RWPE2 (cell line): ENCODE measurements at places on chromosomes 6 and 20.

- DNase-seq: no peak
Observed at GRCh38 chr6:148771212-148771601, 24.4 kb downstream of the UST start.

- DNase-seq: no peak
Observed at GRCh38 chr6:95094751-95095663, 482.3 kb upstream of the MANEA start.

DNA sequence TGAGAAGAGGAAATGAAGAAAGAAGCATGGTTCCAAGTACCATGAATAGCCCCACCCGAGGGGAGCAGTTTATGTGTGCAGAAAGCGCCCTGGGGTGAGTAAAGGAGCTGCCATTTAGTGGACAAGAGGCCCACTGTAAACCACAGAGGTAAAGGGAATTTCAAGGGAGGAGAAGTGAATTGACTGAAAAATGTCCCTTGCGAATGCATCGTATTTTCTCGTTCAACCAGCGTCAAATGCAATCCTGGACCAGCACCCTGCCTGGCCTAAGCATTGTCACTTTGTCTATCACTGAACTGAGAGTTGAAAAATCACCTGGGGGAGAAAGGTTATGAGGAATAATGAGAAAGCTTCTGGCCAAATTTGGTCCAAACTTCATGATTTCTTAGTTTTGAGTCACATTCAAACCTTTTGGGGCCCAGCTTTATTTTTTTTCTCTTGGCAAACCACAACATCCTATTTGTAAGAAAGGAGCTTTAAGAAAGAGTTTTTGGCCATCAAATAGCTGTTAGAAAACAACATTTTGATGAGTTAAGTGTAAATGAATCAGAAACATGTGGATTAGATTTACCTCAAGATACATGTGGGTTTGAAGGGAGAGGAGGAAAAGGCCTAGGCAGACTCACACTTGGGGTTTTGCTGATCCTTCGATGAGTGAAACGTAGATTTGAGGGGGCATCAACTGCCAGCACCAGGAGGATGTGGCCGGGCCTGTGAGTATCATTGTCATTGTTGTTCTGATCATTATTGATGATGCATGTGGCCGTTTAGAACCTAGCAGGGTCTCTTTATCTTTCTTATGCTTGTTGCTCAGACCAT, 214.0 kb downstream of the CLIC5 start:
- no peak for DNase-seq

DNA sequence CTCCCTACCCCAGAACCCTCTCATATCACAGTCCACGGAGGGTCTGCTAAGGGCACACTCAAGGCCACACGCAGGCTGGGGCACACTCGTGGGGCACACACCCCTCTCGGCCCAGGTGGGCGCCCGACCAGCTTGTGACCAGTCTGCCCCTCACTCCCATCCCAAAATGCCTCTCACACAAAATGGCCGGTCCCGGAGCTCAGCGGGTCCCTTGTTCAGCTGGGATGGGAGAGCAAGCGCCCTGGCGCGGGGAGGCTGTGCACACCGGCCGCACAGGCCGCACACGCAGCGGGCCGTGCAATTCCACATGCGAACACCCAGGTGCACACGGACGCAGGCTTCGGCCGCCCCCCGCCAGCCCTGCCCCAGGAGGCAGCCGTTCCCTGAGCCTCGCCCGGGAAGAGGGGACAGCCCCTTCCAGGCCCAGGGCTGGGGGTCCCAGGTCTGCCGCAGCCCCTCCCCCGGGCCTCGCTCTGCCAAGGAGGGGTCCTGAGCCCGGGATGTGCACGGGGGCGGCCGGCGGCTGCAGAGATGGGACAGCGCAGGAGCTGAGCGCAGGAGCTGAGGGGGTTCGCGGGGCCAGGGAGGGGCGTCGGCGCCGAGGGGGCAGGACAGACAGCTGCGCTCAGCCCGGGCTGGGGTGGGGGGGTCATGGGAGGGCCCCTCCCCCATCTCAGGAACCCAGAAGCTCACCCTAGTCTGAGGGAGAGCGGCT, 1.3 kb downstream of the KCNQ2 start:
- DNase-seq: peak; percentile 88

GRCh38 chr6:5208471-5208971, 52.2 kb downstream of the LYRM4 start:
- DNase-seq: no peak

- DNase-seq: no peak
Observed at GRCh38 chr6:156946370-156946936, 169.3 kb downstream of the ARID1B start.

DNA sequence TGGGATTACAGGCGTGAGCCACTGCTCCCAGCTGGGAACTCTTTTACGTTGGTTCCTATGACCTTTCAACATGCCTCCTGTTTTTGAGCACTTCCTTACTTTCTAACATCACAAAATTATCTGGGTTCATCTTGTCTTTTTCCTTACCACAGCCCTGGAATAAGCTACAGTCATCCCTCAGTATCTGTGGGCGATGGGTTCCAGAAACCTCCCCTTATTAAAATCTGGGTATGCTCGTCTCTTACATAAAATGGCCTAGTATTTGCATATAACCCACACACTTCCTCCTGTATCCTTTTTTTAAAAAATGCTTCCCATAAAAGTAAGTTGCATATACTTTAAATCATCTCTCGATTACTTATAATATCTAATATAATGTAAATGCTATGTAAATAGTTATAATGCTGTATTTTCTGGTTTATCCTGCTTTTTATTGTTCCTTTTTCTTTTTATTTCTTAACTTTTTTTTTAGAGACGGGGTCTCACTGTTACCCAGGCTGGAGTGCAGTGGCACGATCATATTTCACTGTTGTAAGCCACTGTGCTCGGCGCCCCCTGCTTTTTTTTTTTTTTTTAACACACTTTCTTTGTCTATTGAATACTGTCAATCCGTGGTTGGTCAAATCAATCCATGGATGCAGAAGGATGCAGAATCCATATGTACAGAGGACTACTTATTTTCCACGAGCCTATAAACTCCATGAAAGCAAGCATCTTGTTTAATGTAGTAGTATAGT, 9.2 kb downstream of the RPF2 start:
- DNase-seq: no peak

GRCh38 chr6:158283304-158283980, 28.8 kb upstream of the TULP4 start:
- no peak for DNase-seq

- DNase-seq: no peak
Observed at GRCh38 chr6:52611833-52612232, 35.0 kb upstream of the TRAM2 start.

DNA sequence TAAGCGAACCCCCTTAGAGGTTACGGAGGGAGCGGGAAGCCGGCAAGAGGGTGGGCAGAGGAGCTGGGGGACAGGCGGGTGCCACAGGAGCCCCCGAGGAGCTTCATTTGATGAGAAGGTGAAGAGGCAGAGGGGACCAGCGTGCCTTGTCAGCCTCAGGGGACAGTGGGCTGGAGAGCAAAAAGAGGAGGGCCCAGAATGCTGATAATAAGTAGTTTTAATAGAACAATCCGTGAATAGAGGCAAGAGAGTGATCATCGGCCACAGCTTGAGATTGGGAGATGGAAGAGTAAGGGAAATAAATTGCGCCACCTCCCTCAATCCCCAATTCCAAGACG, 1.3 kb downstream of the COL19A1 start:
- no peak for DNase-seq

- no peak for DNase-seq
Observed at GRCh38 chr20:54199283-54199682, 8.6 kb upstream of the PFDN4 start.

- no peak for DNase-seq
Observed at GRCh38 chr6:63864061-63864460, 228.5 kb downstream of the PHF3 start.

GRCh38 chr6:84137051-84137375, 90.4 kb downstream of the CEP162 start:
- no peak for DNase-seq

DNA sequence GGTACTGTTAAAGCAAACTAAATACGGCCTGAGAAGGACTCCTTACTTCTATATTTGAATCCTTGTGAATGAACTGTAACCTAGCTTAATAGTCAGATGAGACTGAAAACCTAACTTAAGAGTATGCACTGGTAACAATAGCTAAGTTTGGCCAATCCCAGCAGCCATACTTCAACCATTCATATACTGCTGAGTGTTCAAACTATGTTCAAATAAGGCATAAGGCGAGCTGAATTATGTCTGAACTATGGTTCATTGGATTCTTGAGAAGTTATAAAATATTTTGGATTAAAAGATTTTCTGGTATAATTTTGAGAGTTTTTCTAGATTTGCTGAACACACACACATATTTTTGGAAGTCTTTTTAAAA, 2.2 kb downstream of the SMPDL3A start:
- no peak for DNase-seq

GRCh38 chr20:31823360-31824124, 4.4 kb downstream of the MYLK2 start:
- DNase-seq: no peak

DNA sequence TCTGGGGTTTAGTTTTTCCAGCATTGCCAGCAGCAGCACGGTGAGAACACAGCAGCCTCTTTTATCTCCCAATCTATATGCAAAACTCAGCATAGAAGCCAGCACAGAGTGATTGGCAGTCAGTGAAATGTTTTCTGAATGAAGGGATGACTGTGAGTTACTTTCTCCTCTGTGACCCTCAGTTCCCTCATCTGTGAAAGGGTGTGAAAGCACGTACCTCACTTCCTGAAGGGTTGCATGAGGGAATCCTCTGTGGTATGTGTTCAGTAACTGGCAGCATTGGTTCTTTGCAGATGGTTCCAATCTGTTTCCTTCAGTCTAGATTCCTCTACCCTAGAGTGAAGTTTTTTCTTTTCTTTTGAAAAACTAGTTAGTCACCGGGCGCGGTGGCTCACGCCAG, 40.0 kb downstream of the EFCAB8 start:
- DNase-seq: no peak

DNA sequence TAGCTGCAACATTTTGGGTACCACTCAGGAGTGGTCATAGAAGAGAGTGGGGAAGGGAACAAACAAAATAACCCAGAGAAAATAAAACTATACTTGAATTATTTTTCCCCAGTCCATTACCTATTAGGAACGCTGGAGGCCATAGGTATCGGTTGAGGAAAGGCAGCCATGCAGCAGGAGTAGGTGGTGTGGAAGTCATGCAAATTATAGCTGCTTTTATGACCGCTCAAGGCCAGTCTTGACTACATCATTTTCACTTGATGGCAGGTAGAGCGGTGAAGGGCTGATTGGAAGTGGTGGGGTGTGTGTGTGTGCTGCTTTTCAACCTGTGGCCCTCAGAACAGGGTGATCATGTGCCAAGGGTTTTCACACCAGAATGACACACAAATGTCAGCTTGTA, 36.5 kb upstream of the KIF13A start:
- DNase-seq: no peak

DNA sequence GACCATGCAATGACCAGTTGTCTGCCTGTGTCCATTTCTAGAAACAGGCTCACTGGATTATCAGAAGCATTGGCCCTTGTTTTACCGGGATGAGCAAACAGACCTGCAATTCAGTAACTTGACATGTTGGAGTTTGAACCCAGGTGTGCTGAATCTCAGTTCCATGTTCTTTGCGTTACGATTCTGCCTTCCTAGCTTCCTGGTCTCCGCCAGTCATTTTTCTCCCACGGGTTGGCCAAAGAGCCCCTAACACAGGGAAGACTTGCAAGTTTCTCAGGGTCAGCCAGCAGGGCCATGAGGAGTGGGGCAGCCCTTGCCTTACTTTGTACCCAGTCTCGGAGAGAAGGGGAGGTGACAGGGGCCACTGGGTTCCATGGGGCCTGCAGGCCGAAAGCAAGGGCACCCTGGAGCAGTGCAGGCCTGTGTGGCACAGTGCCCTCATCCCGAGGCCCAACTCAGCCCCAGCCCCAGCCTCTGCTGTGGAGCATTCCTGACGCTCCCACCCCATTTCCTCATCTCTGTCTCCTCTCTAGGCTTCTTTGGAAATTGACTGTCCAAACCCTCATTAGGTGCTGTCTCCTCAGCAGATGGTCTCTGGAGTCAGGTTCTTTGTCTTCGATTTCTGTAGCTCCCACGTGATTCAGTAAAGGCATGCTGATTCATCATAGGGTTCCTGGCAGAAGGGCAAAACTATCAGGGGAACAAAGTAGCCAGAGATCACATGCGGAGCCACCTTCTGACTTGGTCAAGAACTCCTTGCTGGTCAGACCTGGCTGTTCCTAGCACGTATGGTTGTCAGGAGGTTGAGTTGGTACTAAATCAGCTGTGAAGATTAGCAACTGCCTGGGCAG, 23.6 kb downstream of the CDS2 start:
- DNase-seq: no peak

GRCh38 chr20:23019403-23019802, 15.7 kb upstream of the SSTR4 start:
- DNase-seq: no peak

DNA sequence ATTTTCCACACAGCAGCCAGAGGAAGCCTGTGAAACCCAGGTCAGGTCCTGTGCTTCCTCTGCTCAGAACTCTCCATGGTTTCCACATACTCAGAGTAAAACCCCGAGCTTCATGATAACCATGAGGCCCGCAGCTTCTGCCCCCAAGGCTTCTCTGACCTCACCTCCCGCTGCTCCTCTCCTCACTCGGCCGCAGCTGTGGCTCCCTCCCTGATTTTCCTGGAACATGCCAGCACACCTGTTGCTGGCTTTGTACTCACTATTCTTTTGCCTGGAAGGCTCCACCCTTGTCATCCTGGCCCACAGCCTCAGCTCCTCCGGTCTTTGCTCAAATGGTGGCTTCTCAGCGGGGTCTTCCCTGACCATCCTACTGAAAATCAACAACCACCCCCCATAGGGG, 341.7 kb downstream of the PREX1 start:
- peak; percentile 55 for DNase-seq

DNA sequence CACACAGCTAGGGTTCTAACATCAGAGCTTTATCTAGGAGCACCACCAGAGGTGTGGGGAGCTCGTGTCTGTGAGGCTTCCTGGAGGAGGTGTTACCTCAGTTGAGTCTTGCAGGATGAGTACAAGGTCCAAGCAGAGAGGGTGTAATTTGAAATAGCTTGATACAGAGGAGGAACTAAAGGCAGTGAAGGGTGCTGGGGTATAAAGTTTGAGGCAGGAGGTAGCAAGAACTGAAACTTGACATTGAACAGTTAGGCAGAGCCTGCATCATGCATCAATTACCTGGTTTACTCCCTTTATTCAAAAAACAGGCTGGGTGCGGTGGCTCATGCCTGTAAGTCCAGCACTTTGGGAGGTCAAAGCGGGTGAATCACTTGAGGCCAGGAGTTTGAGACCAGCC, 241.2 kb downstream of the UST start:
- no peak for DNase-seq

GRCh38 chr6:33095681-33096080, 19.9 kb downstream of the HLA-DPB1 start:
- no peak for DNase-seq

- peak; percentile 72 for DNase-seq
Observed at GRCh38 chr6:27479319-27480182, 6.6 kb upstream of the ZNF184 start.

DNA sequence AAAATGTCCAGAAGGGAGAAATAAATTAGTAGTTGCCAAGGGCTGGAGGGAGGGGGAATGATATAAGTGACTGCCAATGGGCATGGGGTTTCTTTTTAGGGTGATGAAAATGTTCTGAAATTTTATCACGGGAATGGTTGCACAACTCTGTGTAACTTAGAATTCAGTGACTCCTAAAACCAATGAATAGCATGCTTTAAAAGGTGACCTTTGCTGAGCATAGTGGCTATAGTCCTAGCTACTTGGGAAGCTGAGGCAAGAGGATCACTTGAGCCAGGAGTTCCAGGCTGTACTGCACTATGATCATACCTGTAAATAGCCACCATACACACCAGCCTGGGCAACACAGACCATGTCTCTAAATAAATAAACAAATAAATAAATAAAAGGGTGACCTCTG, 109.0 kb downstream of the ATG5 start:
- no peak for DNase-seq
